ENCODE measurements at places on chromosomes 16 and 17. TPM values are rescaled to one million over a fixed set of nuclear protein-coding genes. Genes with fewer than 3 reads are reported as not detected.

IGFALS gene
- under 0.01 TPM for total RNA-seq

ST6GALNAC2 gene
- 1.9 TPM for total RNA-seq

NHERF2 gene
- 59.3 TPM for total RNA-seq

WNT3 gene
- 0.97 TPM for total RNA-seq

CDH16 gene
- not detected for total RNA-seq

PIGS gene
- 52.7 TPM for total RNA-seq

CEP95 gene
- 26.3 TPM for total RNA-seq

USP43 gene
- not detected for total RNA-seq

FOXN1 gene
- total RNA-seq = not detected

AIPL1 gene
- not detected for total RNA-seq

SLC5A10 gene
- not detected for total RNA-seq

All from fibroblast of villous mesenchyme (primary cell).